Naive B cell (primary cell): ENCODE measurements at places on chromosomes 2 and 18. TPM values are rescaled to one million over a fixed set of nuclear protein-coding genes. Genes with fewer than 3 reads are reported as not detected.
A peak's percentile ranks its signal among the peaks of the same experiment; 100 is the strongest.

Gene COL4A3
- 0.08 TPM for polyA plus RNA-seq

Gene ABCG8
- not detected for polyA plus RNA-seq

Gene DSG3
- not detected for polyA plus RNA-seq

Gene YPEL5
- polyA plus RNA-seq = 312 TPM

Gene SCLY
- polyA plus RNA-seq = 11.5 TPM

Gene EPB41L3
- polyA plus RNA-seq = 0.21 TPM

Gene ASB18
- polyA plus RNA-seq = not detected

DNA sequence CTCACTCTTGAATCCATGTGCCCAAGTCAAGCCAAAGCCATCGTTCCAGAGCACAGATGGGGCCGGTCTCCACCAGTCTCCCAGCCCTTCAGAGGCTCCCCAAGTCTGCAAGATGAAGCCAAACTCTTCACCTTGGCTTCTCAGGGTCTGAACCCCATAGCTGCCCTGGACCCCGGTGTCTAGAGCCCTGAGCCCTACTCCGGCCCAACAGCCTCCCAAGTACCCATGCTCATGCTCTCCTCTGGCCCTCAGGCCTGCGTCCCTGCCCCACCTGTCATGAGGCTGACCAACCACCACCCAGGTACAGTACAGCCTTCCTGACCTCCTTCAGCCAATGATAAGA is 46.0 kb downstream of the ZNF516 start:
- DNase-seq = no peak

GRCh38 chr2:120423167-120423943 is 77.4 kb downstream of the INHBB start:
- no peak for DNase-seq

DNA sequence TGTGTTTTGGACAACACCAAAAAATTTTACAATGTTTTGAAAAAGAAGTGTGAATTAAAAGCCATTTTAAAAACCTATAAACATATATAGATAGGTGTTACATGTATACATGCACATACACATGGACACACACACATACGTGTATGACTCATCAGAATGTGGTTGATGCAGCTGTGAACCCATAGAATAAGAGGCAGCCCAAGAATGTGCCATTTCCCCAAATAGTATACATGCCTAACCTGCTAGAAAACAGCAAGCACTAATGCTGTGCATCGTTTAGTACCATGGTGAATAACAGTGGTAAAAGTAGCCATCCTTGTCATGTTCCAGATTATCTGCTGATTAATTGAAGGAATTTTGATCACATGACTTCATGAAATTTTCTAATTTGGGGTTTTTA is 149.0 kb downstream of the DSEL start:
- DNase-seq = no peak

GRCh38 chr2:201349601-201350000 is 7.5 kb downstream of the FLACC1 start:
- DNase-seq = no peak

DNA sequence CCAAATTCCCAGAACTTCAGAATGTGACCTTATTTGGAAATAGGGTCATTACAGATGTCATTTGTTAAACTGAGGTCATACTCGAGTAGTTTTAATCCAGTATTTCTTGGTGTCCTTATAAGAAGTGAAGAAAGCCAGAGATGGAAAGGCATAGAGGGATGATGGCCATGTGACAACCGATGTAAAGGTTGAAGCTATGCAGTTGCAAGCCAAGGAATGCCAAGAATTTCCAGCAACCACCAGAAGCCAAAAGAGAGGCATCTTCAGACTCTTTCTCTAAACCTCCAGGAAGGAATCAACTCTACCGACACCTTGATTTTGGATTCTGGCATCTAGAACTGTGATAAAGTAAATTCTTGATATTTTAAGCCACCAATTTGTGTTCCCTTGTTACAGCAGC is 242.2 kb downstream of the CDH20 start:
- no peak for DNase-seq

- DNase-seq = no peak
Measured at GRCh38 chr2:229622495-229623355, 91.6 kb downstream of the DNER start.

DNA sequence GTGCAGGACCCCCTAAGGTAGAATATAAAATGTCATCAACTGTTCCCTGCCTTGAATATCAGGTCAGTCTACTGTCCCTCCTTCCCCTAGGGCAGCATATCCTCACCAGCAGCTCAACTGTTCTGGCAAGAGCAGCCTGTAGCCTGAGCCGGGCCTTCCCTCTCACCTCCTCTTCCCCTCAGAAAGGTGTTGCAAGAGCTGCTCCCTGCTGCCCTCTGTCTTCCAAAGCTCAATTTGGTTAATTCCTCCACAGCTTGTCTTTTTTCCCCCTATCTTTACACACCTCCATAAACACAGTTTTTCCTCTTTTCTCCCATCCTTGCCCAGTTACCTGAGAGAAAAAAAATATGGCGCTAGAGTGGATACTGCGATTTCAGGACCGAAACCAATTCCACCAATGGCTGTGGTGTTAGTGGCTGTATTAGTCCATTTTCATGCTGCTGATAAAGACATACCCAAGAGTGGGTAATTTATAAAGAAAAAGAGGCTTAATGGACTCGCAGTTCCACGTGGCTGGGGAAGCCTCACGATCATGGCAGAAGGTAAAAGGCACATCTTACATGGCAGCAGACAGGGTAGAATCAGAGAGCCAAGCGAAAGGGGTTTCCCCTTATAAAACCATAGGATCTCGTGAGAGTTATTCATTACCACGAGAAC is 184.7 kb downstream of the MREG start:
- DNase-seq = peak; percentile 27

DNA sequence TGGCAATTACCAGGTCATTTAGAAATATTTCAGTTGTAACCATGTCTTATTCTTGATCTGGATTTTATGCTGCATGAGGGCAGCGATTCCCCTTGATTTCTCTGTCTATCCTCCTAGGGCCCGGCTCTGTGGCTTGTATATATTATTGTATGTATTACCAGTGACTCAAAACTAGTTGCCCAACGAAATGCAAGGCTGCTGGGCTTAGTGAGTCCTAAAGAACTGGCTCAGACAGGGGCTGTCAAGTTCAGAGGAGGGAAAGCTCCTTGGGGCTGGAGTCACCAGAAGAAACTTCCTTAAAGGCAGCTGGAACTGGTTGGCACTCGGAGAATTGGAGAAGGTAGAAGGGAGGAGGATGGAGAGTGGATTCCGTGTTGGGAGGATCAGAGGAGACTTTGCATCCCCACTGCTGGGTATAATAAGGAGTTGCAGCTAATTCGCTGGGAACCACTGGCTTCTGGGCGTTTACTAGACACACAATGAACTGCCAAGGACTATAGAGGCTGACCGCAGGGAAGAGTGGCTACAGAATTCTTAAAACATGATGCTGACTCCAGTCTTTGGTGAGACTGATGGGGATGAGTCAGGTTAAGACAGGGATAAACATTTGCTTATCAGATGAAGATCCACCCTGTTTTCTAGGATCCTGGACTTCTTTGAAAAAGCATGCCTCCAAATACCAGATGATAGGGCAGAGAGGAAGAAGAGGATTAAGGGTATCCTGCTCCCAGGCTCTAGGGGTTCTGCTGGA is 104.3 kb downstream of the PRKCE start:
- no peak for DNase-seq

DNA sequence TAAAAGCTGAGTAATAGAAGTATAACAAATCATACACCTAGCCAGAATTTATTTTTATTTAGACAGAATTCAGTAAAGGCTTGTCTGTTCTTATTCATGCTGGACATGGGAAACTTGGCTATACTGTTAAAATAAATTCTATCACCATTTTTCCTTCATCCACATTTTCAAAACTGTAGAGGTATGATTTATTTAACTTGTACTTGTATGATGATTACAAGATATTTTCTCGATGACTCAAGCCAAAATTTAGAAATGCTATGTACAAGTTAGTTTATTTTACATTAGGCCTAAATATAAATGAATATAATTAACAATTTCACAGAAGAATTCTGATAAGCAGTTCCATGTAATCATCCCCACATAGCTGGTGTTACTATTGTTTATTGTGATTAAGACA is 194.8 kb upstream of the DOK6 start:
- no peak for DNase-seq

- DNase-seq = no peak
Measured at GRCh38 chr2:46663614-46664013, 184.2 kb downstream of the TMEM247 start.

DNA sequence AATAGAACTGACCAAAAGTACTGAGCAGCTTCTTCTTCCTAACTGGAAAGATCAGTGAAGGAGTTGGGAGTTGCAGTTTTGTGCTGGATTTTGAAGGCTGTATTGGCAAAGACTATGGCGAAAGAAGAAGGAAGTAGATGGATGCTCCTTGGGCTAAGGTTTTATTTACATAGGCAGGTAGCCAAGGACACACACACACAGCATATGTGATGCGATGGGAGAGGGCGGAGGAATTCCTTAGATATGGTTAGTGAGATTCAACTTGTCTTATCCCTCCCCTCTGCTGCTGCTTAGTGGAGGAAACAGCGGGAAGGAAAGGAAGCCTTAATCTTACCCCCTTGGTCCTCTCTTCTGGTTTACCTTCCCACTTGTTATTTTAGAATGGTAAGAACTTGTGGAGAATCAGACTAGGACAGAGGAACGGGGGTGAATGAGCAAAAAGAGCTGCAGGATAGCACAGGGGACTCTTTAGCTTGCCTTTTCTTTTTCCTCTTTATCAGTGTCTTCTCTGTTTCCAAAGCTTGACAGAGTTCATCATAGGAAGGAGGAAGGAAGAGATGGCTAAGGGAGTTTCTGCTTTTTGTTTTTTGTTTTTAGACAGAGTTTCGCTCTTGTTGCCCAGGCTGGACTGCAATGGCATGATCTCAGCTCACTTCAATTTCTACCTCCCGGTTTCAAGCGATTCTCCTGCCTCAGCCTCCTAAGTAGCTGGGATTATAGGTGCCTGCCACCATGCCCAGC is 87.9 kb downstream of the OSBPL6 start:
- DNase-seq = no peak

DNA sequence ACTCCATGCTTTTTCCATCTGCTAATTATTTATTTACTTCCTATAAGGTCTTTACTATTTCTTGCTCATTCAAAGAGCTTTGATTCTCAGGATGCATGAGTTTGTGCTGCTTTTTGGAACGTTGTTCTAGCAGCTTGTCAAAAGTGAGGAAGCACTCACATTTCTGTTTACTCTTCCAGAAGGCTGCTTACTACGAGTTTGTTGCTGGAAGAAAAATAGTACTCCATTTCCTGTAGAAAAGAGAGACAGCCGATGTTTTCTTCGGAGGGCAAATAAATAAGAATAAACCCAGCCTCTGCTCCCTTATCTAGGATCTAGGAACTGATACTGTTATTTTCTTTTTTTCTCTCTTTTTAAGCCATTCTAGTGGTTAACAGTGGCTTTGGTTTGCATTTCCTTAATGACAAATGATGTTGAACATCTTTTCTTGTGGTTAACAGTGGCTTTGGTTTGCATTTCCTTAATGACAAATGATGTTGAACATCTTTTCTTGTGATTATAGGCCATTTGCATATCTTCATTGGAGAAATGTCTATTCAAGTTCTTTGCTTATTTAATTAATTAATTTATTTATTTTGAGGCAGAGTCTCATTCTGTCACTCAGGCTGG is 20.5 kb downstream of the CYP27A1 start:
- no peak for DNase-seq
